ENCODE measurements at places on chromosomes 1 and 21.
A peak's percentile ranks its signal among the peaks of the same experiment; 100 is the strongest.

DNA sequence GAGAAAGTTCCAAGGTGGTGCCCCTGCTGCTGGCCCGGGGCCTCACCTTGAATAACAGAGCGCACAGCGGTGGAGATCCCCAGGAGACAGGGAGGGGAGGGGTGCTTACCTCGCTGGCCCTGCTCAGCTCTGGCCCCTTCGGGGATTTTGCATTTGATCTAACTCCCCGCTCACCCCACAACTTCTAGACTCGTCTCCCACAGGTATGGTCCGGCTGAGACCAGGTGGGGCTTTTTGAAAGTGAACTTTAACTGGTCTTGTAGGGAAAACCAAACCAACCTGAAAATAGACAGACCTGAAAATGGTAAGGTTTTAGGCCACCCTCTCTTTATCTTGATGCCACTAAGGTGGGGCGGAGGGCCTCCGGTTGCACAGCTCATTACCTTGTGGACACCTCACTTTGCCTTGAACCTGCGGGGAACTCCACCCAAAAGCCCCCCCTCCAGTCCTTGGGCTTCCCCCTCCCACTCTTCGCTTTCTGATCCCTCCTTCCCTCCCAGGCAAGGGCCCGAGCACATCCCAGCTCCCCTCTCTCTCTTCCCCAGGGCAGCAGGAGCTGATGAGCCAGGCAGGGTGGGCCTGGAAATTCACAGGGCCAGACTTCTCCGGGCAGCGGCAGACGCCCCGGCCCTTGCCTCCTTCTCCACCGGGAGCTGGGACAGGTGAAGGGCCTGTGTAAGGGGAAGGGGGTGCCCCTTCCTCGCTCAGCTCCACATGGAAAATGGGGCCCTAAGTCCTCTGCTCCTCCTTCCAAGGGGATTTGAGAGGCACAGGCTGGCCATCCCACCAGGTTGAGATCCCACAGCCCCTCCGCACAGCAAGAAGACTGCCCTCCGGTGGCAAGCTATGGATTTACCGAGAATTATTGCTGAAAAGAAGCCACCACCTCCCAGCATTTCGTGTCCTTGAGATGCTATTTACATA lies 16.1 kb downstream of the TNFRSF8 start:
- no peak for DNase-seq

- DNase-seq: no peak
Measured at GRCh38 chr1:46342084-46342656, 1.6 kb downstream of the NSUN4 start.

DNA sequence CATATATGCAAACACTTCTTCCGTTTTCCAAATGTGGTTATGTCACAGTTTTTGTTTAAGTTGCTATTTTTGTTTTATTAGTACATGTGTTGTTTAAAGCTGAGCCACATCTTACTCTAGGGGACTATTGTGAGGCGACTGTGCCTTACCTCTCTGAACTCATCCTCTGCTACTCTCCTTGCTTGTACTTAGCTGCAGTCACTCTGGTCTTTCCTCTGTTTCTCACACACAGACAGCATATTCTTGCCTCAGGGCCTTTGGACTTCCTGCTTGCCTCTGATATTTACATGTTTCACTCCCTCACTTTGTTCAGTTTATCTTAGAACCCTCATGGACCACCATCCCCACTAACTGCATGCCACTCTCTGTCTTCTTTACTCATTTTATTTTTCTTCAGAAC lies 101.1 kb downstream of the MACF1 start:
- no peak for DNase-seq

DNA sequence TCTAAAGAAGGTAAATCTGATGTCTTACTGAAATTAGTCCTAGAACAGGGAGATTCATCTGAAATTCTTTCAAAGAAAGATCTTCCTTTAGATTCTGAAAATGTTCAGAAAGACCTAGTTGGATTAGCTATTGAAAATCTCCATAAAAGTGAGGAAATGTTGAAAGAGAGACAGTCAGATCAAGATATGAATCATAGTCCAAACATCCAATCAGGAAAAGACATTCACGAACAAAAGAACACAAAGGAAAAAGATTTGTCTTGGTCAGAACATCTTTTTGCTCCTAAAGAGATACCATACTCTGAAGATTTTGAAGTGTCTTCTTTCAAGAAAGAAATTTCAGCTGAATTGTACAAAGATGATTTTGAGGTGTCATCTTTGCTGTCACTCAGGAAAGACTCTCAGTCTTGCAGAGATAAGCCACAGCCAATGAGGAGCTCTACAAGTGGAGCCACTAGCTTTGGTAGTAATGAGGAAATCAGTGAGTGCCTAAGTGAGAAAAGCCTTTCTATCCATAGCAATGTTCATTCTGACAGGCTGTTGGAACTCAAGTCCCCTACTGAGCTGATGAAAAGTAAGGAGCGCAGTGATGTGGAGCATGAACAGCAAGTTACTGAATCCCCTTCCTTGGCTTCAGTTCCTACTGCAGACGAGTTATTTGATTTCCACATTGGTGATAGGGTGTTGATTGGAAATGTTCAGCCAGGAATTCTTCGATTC lies 61.6 kb upstream of the QSOX1 start:
- no peak for DNase-seq

DNA sequence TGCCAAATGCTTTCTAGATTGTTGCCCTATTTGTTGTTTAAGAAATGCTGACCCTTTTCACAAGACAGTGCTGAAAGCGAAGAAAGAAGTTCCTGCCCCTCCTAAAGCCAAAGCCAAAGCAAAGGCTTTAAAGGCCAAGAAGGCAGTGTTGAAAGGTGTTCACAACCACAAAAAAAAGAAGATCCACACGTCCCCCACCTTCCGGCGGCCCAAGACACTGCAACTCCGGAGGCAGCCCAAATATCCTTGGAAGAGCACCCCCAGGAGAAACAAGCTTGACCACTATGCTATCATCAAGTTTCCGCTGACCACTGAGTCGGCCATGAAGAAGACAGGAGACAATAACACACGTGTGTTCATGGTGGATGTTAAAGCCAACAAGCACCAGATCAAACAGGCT lies 55.7 kb downstream of the PSMG1 start:
- no peak for DNase-seq

- peak; percentile 73 for DNase-seq
Measured at GRCh38 chr1:151443846-151444782, 15.2 kb downstream of the POGZ start.

- no peak for DNase-seq
Measured at GRCh38 chr1:227343206-227343605, 24.9 kb upstream of the CDC42BPA start.

DNA sequence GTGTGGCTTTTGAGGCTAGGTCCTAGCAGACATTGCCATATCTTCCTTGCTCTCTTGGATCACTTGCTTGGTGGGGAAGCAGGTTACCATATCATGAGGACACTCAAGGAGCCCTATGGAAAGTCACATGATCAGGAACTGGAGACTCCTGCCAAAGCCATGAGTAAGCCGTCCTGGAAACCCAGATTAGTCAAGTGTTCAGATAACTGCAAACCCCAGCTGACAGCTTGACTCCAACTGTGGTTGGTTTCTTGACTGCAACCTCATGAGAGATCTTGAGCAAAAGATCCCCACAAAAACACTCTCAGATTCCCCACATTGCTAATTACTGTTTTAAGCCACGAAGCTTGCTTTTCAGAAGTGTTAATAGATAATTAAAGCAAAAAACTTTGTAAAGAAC lies 58.6 kb downstream of the CACNA1E start:
- DNase-seq: no peak

DNA sequence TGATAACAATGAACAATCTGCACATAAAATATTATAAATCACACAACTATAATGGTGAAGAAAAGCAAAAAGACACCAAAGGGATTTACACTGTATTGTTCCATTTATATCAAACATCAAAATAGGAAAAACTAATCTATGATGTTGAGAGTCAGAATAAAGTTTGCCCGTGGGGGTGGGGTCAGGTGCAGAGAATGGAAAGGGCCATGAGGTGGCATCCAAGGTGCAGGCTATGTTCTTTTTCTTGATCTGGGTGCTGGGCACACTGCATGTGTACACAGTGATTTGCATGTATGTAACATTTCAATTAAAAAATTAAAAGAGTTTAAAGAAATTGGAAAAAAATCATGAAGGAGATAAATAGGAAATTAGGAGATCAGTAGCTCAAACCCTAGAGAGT lies 127.3 kb downstream of the DSCAM start:
- no peak for DNase-seq

GRCh38 chr1:151494741-151495281 lies 16.4 kb upstream of the CGN start:
- DNase-seq: peak; percentile 65

GRCh38 chr1:31693231-31693630 lies 10.6 kb downstream of the COL16A1 start:
- DNase-seq: no peak

DNA sequence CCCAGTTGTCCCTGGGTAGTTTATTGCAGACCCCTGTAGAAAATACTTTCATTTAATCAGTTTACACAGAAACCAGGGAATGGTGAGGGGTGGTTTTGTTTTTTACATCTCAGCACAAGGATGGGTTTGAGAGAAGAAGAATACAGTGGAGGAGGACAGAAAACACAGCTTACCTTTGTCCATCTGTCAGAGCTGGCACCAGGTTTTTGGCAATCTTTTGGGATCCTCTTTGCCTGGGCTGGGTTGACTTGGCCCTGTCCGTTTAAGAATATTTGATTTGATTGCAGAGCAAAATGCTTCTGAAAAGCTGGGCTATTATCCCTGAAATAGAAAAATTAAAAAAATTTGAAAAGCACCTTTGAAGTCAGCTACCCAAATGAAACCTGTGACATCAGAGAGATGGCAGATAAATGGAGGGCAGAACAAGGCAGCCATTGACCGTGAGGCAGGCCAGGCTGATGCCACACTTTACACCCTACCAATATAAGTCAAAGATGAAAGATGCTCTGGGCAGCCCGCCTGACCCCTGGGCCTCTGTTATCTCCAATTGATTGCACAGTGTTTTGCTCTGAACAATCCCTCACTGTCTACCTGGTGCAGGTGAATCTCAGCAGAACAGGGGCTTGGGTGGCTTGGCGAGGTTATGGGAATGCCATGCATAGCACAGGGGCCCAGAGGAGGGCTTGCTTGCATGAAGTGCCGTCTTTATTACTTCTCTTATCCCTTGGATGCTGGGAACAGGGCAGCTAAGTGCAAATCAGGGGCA lies 218.8 kb downstream of the LMX1A start:
- no peak for DNase-seq

GRCh38 chr1:201791779-201792173 lies 37.2 kb upstream of the IPO9 start:
- DNase-seq: no peak

GRCh38 chr1:19337289-19337688 lies 25.2 kb downstream of the SLC66A1 start:
- no peak for DNase-seq

- DNase-seq: no peak
Measured at GRCh38 chr21:15837645-15838044, 107.9 kb downstream of the USP25 start.

DNA sequence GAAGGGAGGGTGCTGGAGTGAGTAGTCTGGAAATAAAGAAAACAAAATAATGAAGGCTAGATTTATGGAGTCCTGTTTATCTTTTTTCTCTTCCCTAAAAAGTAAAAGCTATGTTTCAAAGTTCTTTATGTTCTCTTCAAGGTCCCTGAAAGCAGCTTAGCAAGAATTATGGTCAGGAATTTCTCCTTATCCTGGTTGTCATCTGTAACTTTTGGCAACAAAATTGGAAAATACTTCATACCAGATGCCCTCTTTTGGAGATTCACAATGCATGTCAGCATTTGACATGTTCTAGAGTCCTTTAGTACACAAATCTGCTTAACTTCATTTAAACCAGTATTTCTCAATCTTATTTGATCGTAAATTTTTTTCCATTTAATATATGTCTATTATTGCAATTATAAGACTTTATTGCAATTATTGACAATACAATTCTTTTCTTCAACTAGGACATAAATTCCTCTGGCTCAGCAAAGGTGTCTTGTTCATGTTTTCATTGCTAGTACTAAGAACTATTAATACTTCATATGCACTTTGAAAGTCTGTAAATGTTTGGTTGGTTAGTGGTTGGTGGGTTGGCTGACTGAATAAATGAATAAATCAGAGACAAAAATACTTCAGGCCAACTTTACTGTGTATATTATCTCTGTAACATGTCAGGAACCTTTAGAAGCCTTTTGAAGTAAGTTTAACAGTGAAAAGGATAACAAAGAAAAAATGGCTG lies 101.5 kb downstream of the ATP1B1 start:
- no peak for DNase-seq

DNA sequence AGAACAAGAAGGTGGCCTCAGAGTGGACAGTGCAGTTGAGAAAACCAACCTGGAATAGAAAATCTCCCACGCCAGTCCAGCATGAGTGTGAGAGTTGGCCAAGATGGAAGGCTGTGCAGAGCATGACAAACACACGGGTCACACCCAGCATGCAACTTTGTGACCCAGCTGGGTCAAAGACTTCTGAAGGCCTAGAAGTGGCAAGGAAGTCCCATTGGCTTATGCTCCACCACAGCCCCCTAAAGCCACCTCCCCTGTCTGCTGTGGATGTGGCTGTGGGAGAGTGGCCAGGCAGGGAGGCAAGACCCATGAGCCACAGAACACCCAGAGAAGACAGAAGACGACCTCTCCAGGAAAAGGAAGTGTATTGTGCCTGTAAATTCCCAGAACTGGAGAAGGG lies 13.6 kb downstream of the BATF3 start:
- no peak for DNase-seq

- peak; percentile 52 for DNase-seq
Measured at GRCh38 chr1:10494754-10495474, 20.2 kb downstream of the PEX14 start.

DNA sequence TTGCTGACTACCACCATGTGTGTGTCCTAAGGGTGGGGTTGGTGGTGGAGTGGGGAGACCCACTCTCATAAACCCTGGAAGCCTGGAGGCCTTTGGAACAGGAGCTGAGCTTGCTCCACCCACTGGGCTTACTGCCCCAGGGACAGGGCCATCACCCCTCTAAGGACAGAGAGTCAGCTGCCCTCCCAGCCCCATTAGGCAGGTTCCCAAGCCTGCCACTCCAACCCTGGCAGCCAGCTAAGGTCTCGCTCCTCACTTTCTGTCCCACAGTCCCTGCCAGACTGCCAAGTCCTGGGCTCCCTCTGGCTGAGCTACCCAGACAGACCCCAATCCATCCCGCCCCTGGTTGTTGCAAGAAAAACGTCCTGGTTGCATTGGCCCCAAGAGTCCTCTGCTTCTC lies 3.8 kb downstream of the NT5C1A start:
- DNase-seq: no peak

DNA sequence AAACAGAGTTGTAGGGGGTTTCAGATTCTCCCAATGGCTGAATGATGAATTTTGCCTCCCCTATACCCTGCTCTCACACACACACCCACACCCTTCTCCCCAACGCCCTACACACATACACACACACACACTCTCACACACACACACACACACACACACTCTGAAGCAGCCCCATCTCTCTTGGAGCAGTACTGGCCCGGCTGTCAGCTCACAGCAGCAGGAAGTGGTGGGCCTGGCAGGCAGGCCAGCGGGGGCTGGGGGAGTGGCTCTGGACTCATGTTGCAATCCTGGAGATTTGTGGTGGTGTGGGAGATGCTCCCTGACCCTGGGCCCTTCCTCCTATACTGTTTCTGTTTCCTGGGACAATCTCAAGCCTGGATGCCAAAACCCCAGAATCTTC lies 2.2 kb downstream of the IKBKE start:
- no peak for DNase-seq
